Left lung (tissue), 14 donors: ENCODE measurements at places on chromosomes 4 and X. TPM values are rescaled to one million over a fixed set of nuclear protein-coding genes. Genes with fewer than 3 reads are reported as not detected.

The MGAT4D gene
- polyA plus RNA-seq = not detected

DNA sequence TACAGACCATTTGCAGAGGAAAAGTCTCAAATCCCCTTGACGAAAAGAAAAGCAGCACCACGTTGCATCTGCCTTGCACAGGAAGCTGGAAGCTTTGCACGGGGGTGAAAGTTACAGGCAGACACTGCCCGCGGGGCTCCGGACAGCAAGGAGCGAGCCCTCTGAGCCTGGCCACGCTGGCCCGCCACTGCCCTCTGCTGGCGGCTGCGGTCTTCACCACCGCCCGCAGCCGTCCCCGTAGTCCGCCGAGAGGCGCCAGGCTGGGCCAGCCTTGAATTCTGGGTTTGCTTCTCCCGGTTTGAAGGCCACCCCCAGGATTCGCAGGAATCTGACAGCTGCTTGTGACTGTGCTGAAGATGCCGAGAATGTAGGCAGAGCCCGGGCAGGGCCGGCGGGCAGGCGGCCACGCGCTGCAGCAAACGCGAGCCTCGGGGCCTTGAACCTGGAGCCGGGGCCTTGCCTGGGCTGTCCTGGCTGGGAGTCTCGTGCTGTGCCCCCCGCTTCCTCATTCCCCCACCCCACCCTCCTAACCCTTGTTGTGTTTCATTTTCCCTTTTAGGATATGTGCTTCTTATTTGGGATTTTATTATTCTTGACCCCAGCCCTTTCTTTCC is 49.2 kb downstream of the ENPP6 start:
- peak; percentile 97 for DNase-seq
- no peak overlapping the region for H3K27ac ChIP-seq
- H3K36me3 ChIP-seq = no peaks in the 10 kb centered on the region
- H3K4me1 ChIP-seq = no peaks in the 10 kb centered on the region

GRCh38 chrX:151920530-151920929 is 7.8 kb downstream of the MAGEA4 start:
- DNase-seq = no peak
- H3K4me1 ChIP-seq = no peaks in the 10 kb centered on the region
- no peak overlapping the region for H3K4me3 ChIP-seq
- no peak overlapping the region for H3K27ac ChIP-seq

GRCh38 chr4:56475917-56476316 is 8.5 kb downstream of the SRP72 start:
- no peak overlapping the region for H3K4me3 ChIP-seq
- no peaks in the 10 kb centered on the region for H3K4me1 ChIP-seq
- H3K27me3 ChIP-seq = no peaks in the 10 kb centered on the region
- DNase-seq = no peak

The ADH1C gene
- polyA plus RNA-seq = 20.8 TPM

The PIN4 gene
- polyA plus RNA-seq = 31.6 TPM

GRCh38 chr4:54226404-54227255 is 2.5 kb upstream of the PDGFRA start:
- H3K36me3 ChIP-seq = no peaks in the 10 kb centered on the region
- H3K4me3 ChIP-seq = peak overlapping the region; percentile 17
- DNase-seq = peak; percentile 64

- H3K36me3 ChIP-seq = no peaks in the 10 kb centered on the region
- no peaks in the 10 kb centered on the region for H3K4me1 ChIP-seq
- no peak overlapping the region for H3K4me3 ChIP-seq
- no peaks in the 10 kb centered on the region for H3K27me3 ChIP-seq
- H3K27ac ChIP-seq = no peak overlapping the region
- DNase-seq = no peak
Measured at GRCh38 chr4:138275216-138275615, 33.1 kb upstream of the SLC7A11 start.

GRCh38 chr4:147548256-147548655 is 67.4 kb downstream of the EDNRA start:
- H3K4me3 ChIP-seq = no peak overlapping the region
- no peaks in the 10 kb centered on the region for H3K36me3 ChIP-seq
- no peaks in the 10 kb centered on the region for H3K4me1 ChIP-seq
- H3K27me3 ChIP-seq = no peaks in the 10 kb centered on the region
- H3K27ac ChIP-seq = no peak overlapping the region
- DNase-seq = no peak

The KLHL15 gene
- polyA plus RNA-seq = 13.8 TPM

DNA sequence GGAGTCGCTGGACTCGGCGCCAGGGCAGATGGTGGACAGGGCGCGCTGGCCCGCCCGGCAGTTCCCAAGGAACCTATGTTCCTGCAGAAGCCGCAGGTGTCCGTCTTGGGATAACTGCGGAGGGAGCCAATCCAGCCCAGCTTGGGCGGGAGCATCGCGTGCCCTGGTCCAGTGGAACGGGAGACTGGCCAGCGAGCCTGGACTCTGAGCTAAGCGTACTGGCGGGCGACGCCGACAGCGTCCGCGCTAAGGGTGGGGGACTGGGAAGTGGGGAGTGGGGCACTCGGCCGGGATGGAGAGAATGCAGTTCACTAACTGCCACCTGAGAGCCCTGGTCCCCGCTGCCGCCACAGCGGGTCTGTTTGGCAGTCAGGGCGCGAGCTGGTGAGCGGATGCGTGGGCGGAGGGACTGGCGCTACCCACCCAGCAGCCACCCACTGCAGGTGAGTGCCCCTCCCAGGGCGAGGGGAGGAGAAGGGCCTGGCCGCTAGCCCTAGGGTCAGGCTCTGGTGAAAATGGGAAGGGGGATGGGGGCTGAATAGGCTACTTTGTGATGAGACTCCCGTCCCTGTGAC is 1.3 kb upstream of the MAMLD1 start:
- peak overlapping the region; percentile 52 for H3K4me3 ChIP-seq
- peak; percentile 55 for DNase-seq
- no peaks in the 10 kb centered on the region for H3K36me3 ChIP-seq
- no peaks in the 10 kb centered on the region for H3K4me1 ChIP-seq

DNA sequence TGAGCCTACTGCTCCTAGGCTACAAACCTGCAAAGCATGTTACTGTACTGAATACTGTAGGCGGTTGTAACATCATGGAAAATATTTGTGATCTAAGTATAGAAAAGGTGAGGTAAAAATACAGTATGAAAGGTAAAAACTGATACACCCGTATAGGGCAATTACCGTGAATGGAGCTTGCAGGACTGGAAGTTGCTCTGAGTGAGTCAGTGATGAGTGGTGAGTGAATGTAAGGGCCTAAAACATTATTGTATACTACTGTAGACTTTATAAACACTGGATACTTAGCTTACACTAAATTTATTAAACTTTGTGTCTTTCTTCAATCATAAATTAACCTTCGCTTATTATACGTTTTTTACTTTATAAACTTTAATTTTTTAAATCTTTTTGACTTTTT is 3.7 kb downstream of the KIF4A start:
- H3K27ac ChIP-seq = no peak overlapping the region
- H3K4me1 ChIP-seq = peaks cover 7% of the 10 kb centered on the region
- H3K36me3 ChIP-seq = no peaks in the 10 kb centered on the region

DNA sequence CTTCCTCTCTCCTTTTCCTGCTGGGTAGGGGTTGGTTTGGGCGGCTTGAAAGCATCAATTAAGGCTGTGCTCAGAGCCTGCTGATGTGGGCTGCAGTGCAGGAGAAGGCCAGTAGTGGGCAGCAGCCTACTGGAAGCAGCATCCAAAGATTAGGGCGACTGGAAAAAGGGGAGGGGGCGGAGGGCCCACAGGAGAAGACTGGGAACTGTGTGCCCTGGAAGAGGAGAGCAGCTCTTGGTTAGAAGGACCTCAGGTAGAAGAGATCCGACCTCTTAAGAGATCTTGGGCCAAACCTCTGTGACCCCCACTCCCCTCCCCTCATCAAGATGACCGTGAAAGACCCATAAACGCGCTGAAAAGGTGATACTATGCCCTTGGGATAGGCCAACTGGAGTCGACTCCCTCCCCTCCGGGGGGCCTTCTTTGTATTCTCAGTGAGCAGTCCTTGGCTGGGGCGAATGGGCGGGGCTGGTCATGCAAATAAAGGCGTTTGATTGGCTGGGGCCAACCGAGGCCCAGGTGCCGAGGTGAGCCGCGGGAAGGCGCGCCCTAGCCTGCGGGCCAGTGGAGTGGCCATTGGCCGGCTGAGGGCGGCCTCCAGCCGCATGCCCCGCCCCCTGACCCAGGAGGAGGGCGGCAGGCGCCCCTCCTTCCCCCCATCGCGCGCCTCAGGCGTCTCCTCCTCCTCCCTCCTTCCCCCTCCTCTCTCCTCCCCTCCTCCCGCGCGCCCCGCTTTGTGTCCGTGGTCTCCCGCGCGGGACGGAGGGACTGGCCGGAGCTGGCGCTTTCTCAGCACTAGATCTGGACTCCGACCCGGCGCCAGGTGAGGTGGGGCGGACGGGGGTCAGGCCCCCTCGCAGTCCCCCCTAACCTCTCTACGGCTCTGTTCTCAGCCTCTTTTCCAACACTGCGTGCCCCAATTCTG is 10.1 kb downstream of the DLG3 start:
- H3K27ac ChIP-seq = peak overlapping the region; percentile 76
- DNase-seq = peak; percentile 87
- H3K36me3 ChIP-seq = no peaks in the 10 kb centered on the region
- H3K4me1 ChIP-seq = no peaks in the 10 kb centered on the region

DNA sequence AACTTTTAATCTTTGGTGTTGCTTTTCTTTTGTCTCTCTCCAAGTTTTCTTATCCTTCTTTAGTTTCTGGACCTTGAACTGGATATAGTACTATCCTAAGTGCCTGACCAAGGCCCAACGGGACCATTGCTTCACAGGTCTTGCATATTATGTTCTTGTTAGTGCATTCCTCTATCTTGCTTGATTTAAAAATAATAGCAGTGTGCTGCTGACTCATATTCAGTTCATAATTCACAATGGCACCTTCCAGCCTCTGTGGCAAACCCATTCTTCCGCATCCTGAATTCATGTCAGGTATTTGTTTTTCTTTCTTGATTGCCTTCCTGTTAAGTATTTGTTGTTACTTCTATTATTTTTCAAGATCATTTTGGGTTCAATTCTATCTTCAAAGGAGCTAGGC is 197.1 kb upstream of the GIMD1 start:
- no peaks in the 10 kb centered on the region for H3K36me3 ChIP-seq
- no peak overlapping the region for H3K4me3 ChIP-seq
- no peaks in the 10 kb centered on the region for H3K27me3 ChIP-seq

DNA sequence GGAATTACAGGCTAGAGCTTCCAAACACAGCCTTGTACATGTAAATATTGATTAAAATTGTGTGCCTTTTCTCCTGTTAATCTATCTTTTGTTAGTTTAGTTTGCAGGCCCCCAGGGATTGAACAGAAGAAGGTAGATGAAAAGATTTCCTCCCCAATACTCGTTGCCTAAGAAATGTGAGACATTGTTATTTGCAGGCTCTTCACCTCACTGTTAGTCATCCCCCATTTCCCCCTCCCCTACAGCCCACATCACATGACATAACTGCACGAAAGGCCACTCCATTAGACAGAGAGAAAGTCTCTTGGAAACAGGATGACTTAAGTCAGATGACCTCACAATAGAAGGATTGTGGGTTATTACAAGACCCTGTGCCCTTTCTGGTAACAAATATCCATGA is 13.3 kb upstream of the MID1 start:
- no peaks in the 10 kb centered on the region for H3K27me3 ChIP-seq
- no peaks in the 10 kb centered on the region for H3K4me1 ChIP-seq
- no peak overlapping the region for H3K27ac ChIP-seq
- H3K36me3 ChIP-seq = no peaks in the 10 kb centered on the region
- H3K4me3 ChIP-seq = no peak overlapping the region
- DNase-seq = no peak

- H3K36me3 ChIP-seq = no peaks in the 10 kb centered on the region
- DNase-seq = no peak
- no peak overlapping the region for H3K27ac ChIP-seq
- H3K4me1 ChIP-seq = no peaks in the 10 kb centered on the region
Measured at GRCh38 chr4:25770847-25771246, 91.9 kb downstream of the SEL1L3 start.

The CT45A3 gene
- 13.9 TPM for polyA plus RNA-seq

DNA sequence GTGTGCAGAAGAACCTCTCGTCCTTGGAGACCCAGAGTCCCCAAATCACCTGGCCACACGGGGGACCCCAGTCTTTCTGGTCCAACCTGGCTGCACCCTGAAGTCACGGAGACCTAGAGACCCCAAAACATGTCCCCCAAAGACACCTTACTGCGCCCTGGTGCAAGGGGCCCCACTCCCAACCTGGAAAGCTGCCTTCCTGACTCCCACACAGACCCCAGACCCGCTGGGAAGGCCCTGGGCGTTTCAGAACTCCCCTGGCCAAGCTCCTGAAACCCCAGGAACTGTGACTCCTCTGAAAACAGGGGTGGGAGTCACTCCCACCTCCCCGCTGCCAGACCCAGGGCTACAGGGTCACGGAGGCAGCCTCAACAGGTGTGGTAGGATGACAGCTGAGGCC is 12.7 kb upstream of the SHOX start:
- peaks cover 8% of the 10 kb centered on the region for H3K27me3 ChIP-seq
- no peaks in the 10 kb centered on the region for H3K4me1 ChIP-seq
- no peak overlapping the region for H3K4me3 ChIP-seq
- no peaks in the 10 kb centered on the region for H3K36me3 ChIP-seq

DNA sequence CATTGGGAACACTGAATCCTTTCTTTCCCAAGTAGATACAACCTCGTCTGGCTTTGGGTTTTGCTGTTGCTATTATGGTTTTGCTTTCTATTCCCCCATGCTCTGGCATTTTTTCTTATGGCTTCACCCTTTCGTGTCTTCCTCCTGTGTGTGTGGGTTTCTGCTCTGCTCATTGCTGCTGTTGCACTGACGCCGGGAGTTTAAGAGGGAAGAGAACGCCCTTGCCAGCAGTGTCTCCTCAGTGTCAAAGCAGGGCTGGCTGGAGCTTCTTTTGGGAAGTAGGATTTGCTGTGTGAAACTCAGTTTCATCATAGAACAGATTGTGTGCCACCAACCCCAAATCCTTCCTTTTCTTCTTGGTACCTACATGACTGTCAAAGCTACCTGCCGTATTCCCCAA is 63.7 kb downstream of the CLDN22 start:
- peaks cover 5% of the 10 kb centered on the region for H3K4me1 ChIP-seq
- H3K36me3 ChIP-seq = no peaks in the 10 kb centered on the region
- no peak overlapping the region for H3K27ac ChIP-seq
- no peak for DNase-seq
- no peaks in the 10 kb centered on the region for H3K27me3 ChIP-seq

The SLC25A31 gene
- polyA plus RNA-seq = not detected

- peaks cover 4% of the 10 kb centered on the region for H3K4me1 ChIP-seq
- H3K36me3 ChIP-seq = no peaks in the 10 kb centered on the region
- H3K27me3 ChIP-seq = no peaks in the 10 kb centered on the region
- no peak for DNase-seq
- H3K27ac ChIP-seq = no peak overlapping the region
Measured at GRCh38 chr4:156830351-156830750, 141.2 kb downstream of the PDGFC start.

The ARMCX4 gene
- 33.4 TPM for polyA plus RNA-seq
